ENCODE measurements at places on chromosomes 12 and 14. TPM values are rescaled to one million over a fixed set of nuclear protein-coding genes. Genes with fewer than 3 reads are reported as not detected.

The GARIN6 gene
- polyA plus RNA-seq, result not detected

The P2RX2 gene
- polyA plus RNA-seq, result not detected

GRCh38 chr12:52258335-52258901 is 16.0 kb upstream of the KRT86 start:
- DNase-seq, result no peak

DNA sequence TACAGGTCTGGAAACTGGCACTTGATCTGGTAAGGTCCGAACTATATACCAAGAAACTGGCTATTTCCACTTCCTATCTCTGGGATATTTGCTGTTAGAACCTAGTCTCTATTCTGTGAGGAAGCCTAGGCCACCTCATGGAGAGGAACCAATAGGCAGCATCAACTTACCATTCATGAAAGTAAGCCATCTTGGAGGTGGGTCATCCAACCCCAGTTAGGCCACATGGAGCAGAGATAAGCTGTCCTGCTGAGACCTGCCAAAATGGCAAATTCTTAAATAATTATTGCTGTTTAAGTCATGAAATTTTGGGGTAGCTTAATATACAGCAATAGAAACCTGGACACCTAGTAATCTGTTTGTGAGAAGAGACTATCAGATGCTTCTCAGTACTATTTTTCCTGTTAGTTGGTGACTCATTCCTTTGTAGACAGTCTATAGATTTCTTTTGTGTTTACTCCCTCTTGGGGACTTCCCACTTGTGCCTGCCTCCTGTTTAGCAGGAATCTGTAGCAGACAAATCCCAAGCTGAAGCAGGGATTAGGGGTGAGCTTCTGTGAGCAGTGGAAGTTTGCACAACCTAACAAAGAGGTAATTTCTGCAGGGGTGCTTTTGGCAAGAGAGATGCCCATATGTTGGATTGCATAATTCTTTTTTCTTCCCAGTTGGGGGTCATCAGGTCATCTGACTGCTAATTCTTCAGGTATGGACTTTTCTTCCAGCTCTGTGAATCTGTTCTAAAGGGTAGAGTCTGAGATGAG is 136.8 kb downstream of the IGF1 start:
- no peak for DNase-seq

DNA sequence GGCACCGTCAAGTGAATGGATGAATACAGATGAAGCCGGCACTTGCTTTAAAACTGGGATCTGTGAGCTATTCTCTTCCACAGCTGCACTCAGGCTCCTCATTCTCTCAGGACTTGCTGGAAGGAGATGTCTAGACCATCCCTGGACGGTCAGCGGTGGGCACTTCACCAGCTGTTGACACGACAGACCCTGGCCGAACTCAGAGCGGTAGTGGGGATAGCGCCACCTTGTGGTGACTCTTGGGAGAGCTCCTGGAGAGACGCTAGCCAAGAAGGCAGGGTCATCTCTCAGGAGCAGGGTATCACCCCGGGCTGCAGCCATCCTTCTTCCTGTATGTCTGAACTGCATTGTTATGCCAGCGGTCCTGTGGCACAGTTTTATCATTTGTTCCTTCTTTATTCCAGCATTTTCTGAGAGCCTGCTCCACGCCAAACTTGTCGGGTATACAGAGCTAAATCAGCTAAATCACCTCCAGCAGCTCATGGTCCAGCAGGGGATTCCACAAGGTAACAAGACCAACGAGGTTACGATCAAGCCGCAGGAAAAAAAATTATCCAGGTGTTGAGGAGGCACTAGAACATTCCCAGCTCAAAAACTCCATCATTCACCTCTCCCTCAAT is 10.0 kb downstream of the WNT1 start:
- DNase-seq, result no peak

- no peak for DNase-seq
These were observed 218.0 kb downstream of the SYT1 start for GRCh38 chr12:79082595-79082994.

DNA sequence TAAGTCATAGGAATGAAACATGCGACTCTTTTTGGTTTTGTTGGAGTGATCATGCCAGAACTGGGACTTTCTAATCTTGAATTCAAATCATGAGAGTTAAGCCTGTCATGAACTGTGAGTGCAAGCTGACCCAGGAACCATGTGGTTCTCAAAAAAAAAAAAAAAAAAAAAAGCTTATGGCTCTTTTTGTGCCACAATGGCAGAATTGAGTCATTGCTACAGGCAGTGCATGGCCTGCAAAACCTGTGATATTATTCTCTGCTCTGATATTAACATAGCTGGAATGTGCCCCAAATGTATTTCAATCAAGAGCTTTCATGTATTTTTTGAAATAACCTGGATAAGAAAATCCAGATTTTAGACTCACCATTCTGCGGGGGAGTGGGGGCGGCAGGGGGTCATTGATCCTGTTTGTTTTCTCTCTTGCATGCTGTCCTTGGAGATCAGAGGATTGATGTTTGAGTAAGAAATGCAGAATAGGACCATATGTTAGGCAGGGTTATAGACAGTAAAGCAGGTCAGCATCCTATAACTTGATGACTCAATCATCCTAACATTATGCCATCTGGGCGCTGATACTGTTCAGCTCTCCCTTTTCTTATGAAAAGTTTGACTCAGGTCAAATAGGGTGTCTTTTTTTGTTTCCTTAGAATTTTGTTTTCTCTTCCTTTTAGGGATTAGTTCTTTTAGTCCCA is 797.4 kb downstream of the DIO2 start:
- no peak for DNase-seq
